Body of pancreas (tissue), 4 donors: ENCODE measurements at places on chromosomes 4 and X. TPM values are rescaled to one million over a fixed set of nuclear protein-coding genes. Genes with fewer than 3 reads are reported as not detected.

GRCh38 chrX:55488006-55488592, 1.5 kb downstream of the USP51 start:
- DNase-seq = no peak

DNA sequence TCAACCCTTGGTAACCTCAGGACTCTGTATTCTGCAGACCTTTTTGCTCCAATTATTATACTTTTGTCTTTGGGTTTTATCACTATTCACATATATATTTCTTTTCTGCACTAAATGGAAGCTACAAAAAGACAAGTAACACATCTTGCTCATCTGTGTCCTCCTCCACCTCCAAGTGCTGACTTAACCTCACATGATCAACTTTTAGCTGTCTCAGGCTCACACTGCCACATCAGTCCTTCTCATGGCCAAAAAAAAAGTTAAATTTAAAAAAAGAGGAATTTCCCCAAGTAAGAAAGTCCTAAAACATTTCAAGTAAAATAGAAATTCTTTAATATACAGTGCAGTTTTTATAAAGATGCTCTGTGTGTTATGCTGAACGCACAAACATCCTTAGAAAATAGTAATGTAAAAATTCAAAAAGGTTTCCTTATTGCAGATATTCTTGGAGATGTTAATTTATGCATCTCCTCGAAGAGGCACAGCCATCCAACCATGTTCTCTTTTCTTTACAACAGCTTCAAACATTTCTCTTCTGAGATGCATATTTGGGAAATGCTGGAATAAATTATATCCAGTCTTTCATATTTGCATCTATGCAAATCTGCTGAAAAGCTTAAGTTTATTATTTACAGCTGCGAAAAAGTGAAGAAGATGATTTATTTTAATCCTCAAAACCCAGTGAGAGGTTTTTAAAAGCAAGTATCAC, 37.6 kb downstream of the ARAP2 start:
- no peak for DNase-seq

- no peak for DNase-seq
These were observed 34.8 kb downstream of the SMPX start for GRCh38 chrX:21723084-21723483.

GRCh38 chr4:12393631-12394262, 965.1 kb upstream of the HS3ST1 start:
- DNase-seq = no peak

DNA sequence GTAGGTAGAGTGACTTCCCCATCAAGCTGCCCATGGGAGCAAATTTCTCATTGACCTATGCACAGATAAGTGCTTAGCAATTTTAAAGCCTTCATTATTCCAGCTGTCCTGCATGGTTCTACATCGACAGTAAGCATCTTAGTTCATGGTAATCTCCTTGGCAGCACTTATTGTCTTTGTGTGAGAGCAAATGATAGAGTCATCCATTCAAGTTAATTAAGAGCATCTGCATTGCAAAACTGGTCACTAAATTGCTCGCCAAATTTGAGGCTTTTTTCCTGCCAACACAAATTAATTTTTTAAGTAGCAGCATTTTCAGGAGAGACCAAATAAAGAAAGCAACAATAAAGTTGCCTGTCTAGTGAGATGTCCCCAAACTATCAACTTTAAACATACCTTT, 76.7 kb downstream of the SH3BGRL start:
- no peak for DNase-seq

The EDNRA gene
- total RNA-seq = 1.3 TPM
